ENCODE measurements at places on chromosomes 11 and 22.

DNA sequence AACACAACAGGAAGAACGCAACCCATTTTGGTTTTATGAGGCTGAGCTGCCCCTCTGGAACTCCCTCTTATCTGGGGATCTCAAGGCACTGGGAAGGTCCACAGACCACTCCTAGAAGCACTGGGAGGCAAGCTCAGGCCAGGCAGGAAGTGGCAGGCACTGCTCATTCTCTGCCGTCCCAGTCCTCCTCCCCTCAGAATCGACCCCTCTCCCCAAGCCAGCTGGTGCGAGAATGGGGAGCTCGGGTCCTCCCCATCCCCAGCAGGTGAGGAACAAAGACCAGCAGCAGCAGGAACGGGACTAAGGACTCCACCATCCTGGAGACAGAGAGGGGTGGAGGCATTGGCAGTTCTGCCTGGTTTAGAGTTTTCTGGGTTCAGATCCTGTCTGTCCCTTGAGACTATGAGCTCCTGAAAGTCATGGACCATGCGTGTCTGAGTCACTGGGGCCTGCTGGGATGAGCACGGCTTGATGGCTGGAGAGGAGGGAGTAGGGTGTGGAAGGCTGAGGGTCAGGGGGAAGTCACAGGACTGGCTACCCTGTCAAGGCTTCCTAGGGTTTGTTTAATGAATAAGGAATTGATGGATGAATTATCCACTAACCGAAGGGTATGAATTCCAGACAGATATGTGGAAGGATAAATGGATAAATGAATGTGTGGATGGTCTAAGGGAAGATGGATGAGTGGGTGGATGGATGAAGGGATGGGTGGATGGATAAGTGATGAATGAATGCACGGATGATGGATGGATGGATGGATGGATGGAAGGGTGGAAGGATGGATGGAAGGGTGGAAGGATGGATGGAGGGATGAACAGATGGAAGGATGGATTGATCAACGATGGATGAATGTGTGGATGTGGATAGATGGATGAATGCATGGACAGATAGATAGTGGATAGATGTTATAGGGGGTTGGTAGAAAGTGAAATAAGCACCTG is 6.4 kb downstream of the MYEOV start:
- DNase-seq: no peak

DNA sequence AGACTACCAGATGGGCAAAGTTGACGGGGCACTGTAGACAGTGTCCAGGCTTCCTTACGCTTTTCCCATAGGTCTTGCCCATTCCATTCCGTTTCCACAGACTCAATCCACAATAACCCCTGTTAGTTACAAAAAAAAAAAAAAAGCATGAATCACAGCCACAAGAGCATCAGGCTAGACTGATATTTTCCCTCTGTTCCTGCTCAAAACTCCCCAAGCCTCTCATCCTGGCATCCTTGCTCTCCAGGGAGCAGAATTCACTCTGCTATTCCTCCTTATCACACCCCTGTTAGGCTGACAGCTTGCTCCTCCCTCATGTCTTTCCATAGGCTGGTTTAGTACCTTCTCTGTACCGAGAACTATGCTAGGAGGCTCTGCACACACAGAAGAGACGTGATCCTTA is 42.2 kb downstream of the TMEM123 start:
- no peak for DNase-seq

DNA sequence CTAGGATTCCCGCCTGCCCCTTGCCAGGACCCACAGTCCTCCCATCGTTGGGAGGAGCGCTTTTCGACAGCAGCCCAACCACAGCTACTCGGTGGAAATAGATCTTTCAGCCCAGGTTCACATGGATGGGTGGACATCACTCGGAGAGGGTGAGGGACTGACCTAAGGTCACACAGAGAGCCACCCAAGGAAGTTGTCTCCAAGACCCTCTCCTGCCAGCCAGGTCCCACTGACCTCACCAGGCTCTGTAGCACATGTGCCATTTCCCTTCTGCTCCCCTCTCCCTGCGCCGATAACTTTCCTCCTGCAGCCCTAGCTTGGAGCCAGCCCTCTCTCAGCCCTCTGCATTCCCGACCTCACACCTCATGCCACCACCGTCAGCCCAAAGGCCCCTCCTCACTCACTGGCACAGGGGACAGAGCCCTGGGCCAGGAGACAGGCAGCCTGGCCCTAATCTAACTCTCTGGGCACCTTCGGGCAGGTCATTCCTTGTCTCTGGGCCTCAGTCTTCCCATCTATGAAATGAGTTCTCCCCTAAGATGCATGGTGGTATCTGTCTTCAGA is 4.7 kb downstream of the KCNJ4 start:
- no peak for DNase-seq

- DNase-seq: no peak
Measured at GRCh38 chr22:45912910-45913309, 64.1 kb downstream of the WNT7B start.

- DNase-seq: no peak
Measured at GRCh38 chr11:62538470-62539237, 8.0 kb downstream of the AHNAK start.
